NCI-H1436 treated with DMSO at 0.1 percent for 48 hours (cell line): ENCODE measurements at places on chromosomes 5 and 9.

DNA sequence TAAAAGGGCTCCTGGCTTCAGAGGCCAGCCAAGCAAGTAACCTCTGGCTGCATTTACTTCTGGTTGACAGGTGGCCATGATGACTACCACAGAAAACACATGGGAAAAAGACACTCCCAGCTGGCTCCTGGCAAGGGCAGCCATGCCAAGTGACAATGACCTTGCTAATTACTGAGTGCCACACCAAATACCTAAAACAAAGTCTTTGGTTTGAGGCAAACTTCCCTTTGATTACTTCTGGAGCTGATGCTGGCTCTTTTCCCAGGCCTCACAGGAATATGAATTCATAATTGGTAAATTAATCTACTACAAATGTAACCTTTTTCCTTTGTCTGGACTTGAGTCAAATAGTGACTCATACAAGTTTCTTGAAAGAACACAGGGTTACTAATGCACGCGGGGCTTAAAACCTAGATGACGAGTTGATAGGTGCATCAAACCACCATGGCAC, 61.0 kb downstream of the LPAR1 start:
- DNase-seq = no peak

DNA sequence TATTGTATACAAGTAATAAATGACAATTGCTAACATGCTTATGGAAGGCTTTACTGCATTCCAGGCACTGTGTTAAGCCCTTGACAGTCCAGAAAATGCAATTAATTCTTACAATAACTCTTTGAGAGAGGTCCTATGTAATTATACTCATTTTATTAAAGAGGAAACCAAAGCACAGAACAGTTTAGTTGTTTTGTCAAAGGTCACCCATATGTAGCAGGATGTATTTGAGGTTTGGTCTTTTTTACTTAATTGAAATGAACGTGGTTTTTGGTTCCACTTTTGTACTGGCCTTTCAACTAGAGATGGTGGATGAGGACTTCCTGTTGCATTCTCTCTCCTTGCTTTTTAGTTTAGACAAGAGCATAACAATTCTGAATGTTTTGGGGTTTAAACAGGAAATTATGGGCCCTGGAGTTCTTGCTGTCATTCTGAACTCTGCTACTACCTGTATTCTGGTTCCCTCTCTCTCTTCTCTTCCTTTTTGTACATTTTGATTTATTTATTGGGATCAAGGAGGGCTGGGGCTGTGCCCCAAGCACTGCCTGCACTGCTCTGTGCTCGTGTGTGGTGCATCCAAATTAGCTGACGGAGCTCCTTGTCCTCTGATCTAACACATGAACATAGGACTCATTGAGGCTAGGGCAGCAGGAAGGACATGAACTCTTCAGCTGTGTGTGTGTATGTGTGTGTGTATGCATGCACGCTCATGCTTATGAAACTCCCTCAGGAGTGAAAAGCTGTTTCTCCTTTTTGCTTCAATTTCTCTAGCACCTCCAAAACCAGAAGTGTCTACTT, 47.4 kb downstream of the SLC28A3 start:
- DNase-seq = no peak

DNA sequence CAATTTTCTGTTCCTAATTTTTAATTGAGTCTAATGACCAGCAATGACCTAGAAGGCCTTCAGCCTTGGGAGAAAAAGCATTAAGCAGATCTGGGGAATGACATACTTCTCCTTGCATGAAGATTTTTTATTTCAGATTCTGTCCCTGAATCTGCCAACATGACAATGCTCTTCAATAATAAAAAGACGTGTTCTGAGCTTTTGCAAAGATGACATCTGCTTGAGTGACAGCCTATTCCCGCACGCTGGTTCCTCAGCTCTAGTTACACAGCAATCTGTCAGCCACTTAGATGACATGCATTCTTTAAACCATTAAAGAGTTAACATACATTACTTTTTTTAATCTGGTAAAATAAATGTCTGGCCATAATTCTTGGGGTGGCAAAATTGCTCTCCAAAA, 129.3 kb upstream of the CDH6 start:
- no peak for DNase-seq

GRCh38 chr5:134438721-134439123, 27.0 kb upstream of the CDKN2AIPNL start:
- DNase-seq = no peak

- no peak for DNase-seq
Observed at GRCh38 chr5:1293416-1294205, 1.3 kb downstream of the TERT start.
